ENCODE measurements at places on chromosomes 1 and 21.

DNA sequence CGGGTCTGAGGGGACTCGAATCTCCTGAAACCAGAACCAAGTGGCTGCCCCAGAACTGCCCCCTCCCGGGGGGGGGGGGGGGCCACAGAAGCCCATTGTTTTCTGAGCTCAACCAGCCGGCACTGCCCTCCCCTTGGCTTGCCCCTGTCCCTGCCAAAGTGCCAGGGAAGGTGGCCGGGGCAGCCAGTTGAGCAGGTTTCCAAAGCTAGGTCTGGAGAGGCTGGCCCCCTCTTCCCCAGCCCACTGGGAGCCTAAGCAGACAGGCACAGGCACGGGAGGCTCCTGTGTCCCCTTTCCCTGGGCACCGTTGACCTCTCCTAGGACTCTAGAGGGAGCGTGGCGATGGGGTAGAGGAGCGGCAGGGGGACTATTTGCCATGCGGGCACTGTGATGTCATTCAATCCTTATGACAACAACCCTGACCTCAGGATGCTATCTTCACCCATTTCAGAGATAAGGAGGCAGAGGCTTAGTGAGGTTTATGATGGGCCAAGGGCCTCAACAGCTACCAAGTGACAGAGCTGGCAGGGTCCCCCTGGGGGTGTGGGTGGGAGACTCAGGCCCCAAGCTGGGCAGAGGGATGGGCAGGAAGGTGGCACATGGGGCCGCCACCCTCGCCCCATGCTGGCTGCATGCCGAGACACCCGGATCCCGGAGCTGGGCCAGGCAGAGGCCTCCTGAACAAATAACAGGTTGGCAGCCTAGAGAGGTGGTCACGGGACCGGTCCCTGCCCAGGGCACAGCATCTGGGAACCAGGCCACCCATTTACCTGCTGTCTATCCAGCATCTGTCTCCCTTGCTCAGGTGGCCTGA lies 35.0 kb downstream of the RAP1GAP start:
- H3K27me3 ChIP-seq = no peaks in the 10 kb centered on the region
- no peak overlapping the region for H3K4me3 ChIP-seq
- H3K4me1 ChIP-seq = no peaks in the 10 kb centered on the region
- H3K27ac ChIP-seq = no peak overlapping the region
- DNase-seq = no peak
- H3K36me3 ChIP-seq = no peaks in the 10 kb centered on the region

DNA sequence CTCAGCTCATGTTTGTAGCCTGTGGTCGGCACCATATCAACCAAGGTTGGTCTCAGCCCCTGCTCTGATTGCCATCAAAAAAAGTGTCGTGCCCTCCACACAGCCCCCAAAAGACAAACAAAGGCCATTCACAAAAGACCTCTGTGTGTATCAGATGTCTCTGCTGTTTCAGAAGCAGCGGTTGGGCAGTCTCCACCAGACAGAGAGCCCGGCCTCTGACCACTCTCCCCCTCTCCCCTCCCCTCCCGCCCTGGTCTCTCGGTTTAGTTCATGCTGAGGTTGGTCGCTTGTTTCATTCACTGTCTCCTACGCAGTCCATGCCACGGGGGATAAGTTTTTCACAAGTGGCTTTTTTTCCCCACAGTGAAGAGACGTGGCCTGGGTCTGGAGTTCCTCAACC lies 27.1 kb downstream of the ACTA1 start:
- peaks cover 22% of the 10 kb centered on the region for H3K27me3 ChIP-seq
- no peak overlapping the region for H3K27ac ChIP-seq

GRCh38 chr1:237093691-237094090 lies 51.7 kb downstream of the RYR2 start:
- no peak overlapping the region for H3K4me3 ChIP-seq
- H3K27me3 ChIP-seq = no peaks in the 10 kb centered on the region
- H3K36me3 ChIP-seq = no peaks in the 10 kb centered on the region
- H3K27ac ChIP-seq = no peak overlapping the region
- no peaks in the 10 kb centered on the region for H3K4me1 ChIP-seq
- no peak for DNase-seq

DNA sequence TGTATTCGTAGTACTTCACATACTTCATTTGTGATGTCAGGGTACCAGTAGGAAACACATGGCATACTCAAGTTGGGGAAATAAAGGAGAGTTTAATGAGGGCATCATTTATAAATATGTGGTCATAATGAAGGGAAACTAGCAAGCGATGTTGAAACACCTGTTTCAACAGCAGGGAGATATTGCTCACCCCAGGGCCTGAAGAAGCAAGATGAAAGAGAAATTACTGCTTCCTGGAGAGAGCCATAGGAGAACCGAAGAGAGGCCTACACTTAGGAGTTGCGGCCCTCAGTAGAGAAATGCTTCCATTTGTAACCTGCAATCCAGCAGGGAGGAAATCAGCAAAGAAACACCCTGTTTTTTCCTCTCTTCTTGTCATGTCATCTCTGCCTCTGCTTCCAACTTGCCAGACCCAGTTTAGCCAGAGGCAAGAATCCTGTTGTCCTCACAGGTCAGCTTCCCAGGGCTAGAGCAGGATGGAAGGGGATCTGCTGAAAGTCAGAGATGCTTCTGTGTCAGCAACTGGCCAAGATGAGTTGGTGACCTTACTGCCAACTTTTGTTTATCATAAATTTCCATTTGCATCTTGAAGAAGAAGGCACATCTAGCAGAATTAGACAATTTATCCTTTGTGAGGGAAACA lies 67.6 kb upstream of the TSPAN2 start:
- H3K36me3 ChIP-seq = no peaks in the 10 kb centered on the region
- no peak for DNase-seq
- H3K4me3 ChIP-seq = no peak overlapping the region
- H3K4me1 ChIP-seq = no peaks in the 10 kb centered on the region

DNA sequence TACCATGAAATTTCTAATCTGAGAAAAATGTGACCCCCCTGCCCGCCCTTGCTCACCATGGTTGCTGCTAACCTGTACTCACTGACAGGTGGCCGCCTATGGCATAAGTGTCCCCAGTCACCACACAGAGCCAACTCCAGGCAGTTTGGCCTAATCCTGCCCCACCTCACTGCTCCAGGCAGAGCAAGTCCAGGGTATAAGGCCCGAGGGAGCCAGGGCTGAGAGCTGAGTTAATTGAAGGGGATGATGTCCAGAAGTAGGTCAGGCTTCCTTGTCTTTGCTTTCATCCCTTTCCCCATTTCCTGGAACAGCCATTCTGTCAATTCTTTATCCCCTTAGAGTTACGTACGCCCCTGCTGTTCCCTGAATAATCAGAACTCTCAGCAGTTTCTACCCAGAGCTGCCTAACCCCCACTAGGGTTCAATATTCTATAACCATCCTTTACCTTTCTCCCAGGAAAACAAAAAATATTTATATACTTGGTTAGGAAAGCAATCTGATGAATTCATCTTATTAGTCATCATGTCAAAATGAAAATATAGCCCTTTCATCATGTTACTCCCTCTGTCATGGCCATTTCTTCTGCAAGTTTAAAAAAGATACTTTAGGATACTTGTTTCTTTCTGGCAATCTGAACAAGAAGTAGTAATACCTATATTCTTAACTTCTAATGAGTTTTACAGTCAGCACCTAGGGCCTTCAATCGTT lies 29.4 kb upstream of the CD101 start:
- H3K27me3 ChIP-seq = no peaks in the 10 kb centered on the region
- no peaks in the 10 kb centered on the region for H3K36me3 ChIP-seq
- DNase-seq = no peak
- no peaks in the 10 kb centered on the region for H3K4me1 ChIP-seq

GRCh38 chr1:15691434-15692032 lies 7.4 kb downstream of the PLEKHM2 start:
- H3K4me1 ChIP-seq = peaks cover 2% of the 10 kb centered on the region
- no peaks in the 10 kb centered on the region for H3K36me3 ChIP-seq
- H3K27ac ChIP-seq = no peak overlapping the region
- no peaks in the 10 kb centered on the region for H3K27me3 ChIP-seq

GRCh38 chr1:150798525-150798924 lies 9.5 kb downstream of the CTSK start:
- H3K4me1 ChIP-seq = no peaks in the 10 kb centered on the region
- H3K27ac ChIP-seq = no peak overlapping the region
- H3K4me3 ChIP-seq = no peak overlapping the region
- DNase-seq = no peak
- peaks cover 8% of the 10 kb centered on the region for H3K36me3 ChIP-seq
- H3K27me3 ChIP-seq = no peaks in the 10 kb centered on the region

DNA sequence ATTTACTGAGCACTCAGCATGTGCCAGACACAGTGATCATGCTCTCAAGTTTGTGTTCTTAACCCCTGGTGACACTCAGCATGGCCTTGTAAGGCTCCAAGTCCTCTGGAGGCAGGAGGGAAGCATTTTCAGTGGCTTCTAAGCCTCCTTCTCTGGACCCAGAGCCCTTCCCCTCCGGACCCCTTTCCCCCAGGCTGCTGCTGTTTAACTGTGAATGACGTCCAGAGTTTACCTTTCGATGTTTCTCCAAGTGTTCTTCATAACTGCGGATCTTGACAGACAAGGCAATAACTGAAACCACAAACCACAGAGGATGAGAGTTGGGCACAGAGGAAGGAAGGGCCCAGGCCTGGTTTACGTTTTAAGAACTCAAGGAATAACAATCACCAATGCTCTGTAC lies 6.5 kb downstream of the MRPS15 start:
- no peak overlapping the region for H3K27ac ChIP-seq
- no peak for DNase-seq
- peaks cover 44% of the 10 kb centered on the region for H3K36me3 ChIP-seq
- H3K4me3 ChIP-seq = no peak overlapping the region
- no peaks in the 10 kb centered on the region for H3K27me3 ChIP-seq

DNA sequence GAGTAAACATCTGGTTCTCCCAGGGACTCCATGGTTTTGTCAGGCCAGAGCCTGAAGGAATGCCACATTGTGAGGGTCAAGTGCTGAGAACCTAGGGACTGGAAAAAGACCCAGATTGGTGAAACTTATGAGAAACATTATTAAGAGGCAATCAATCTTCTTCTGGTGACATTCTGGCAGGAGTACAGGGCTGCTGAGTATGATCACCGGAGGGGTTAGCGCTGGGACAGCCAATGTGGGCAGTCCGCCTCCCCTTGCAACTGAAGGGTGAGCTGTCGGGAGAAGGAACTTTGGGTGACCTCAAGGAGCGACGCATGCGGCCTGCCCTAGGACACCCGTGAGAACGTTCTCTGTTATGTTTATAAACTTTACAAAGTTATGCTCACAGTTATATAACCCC lies 429.0 kb downstream of the LMO4 start:
- H3K27me3 ChIP-seq = no peaks in the 10 kb centered on the region
- no peak overlapping the region for H3K4me3 ChIP-seq
- no peak for DNase-seq
- H3K27ac ChIP-seq = no peak overlapping the region
- H3K36me3 ChIP-seq = no peaks in the 10 kb centered on the region

DNA sequence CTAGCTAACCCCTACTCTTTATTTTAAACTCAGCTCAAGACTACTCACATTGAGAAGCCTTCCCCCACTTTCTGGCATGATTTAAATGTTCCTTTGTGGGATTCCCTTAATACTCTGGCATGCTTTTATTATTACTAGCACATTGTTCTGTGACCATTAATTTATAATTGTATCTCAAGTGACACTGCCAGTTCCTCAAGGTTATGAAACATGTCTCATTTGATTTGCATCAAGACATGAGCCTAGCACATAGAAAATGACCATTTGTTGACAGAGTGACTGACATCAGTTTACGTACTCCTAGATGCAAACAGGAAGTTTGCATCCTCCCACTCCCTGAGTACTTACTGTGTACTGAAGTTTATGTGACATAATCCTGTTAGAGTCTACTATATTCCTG lies 15.2 kb downstream of the RGS4 start:
- no peak for DNase-seq
- H3K27me3 ChIP-seq = no peaks in the 10 kb centered on the region
- no peak overlapping the region for H3K4me3 ChIP-seq

DNA sequence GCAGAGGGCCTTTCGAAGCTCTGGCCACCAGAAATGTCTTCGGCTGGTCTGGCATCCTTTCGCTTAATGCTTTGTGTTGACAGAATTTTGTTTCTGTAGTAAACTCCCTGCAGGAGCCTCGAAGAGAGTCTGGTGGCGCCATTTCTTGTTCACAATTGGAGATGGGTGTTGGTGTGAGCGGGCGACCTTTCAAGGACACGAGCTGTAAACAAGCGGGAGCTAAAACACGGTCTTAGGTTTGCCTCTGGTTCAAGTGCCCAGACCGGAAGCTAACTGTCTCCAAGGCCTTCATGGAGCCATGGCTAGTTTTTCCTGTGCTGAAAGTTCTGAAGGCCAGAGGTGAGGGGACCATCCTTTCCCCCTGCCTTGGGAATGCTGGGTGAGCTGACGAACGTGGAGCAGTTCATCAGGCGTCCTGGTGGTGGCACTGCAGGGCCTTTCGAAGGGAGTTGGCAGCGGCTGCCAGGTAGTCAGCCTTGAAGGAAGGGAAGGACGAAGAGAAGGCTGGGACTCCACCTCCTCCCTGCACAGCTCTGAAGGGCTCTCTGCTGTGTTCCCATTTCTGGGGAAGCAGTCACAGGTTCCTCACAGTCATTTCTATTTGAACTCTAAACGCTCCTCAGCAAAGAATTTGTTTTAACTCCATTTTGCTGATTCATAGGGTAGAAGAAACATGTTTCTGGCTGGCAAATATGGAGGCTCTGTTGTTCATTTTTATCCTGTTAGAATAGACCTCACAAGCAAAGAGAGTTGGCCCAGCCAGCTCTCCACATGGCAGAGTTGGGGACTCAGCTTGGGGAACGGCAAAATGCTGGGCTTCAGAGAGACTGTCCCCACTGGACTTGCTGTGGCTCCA lies 35.2 kb downstream of the URB2 start:
- H3K27ac ChIP-seq = no peak overlapping the region
- peaks cover 26% of the 10 kb centered on the region for H3K36me3 ChIP-seq
- H3K4me3 ChIP-seq = no peak overlapping the region
- H3K27me3 ChIP-seq = no peaks in the 10 kb centered on the region
- H3K4me1 ChIP-seq = peaks cover 13% of the 10 kb centered on the region

- no peak for DNase-seq
- H3K36me3 ChIP-seq = no peaks in the 10 kb centered on the region
- H3K4me1 ChIP-seq = no peaks in the 10 kb centered on the region
Observed at GRCh38 chr1:78836726-78837125, 169.8 kb downstream of the ADGRL4 start.

GRCh38 chr1:94666797-94667196 lies 125.2 kb upstream of the F3 start:
- H3K4me1 ChIP-seq = no peaks in the 10 kb centered on the region
- H3K27ac ChIP-seq = no peak overlapping the region
- no peaks in the 10 kb centered on the region for H3K36me3 ChIP-seq
- no peaks in the 10 kb centered on the region for H3K27me3 ChIP-seq
- no peak for DNase-seq
- H3K4me3 ChIP-seq = no peak overlapping the region

DNA sequence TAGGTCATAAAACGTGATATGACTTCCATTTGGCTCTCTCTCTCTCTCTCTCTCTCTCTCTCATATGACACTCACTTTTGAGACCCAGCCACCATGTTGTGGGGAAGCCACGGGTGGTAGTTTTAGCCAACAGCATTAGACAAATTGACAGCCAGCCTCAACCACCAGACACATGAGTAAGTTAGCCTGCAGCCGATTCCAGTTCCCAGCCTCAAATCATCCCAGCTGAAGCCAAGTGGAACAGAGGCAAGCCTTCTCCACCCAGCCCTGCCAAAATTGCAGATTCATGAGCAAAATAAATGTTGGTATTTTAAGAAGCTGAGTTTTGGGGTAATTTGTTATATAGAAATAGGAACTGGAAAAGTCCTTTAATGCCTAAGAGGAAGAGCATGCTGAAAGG lies 98.0 kb upstream of the DNAH14 start:
- H3K4me1 ChIP-seq = no peaks in the 10 kb centered on the region
- no peak for DNase-seq
- H3K27me3 ChIP-seq = no peaks in the 10 kb centered on the region
- H3K36me3 ChIP-seq = no peaks in the 10 kb centered on the region
- H3K27ac ChIP-seq = no peak overlapping the region

GRCh38 chr1:117669572-117669971 lies 63.7 kb downstream of the TENT5C start:
- no peaks in the 10 kb centered on the region for H3K36me3 ChIP-seq
- no peak for DNase-seq
- peaks cover 37% of the 10 kb centered on the region for H3K4me1 ChIP-seq
- H3K27ac ChIP-seq = no peak overlapping the region
- H3K4me3 ChIP-seq = no peak overlapping the region
